ENCODE measurements at places on chromosomes 4 and X.

DNA sequence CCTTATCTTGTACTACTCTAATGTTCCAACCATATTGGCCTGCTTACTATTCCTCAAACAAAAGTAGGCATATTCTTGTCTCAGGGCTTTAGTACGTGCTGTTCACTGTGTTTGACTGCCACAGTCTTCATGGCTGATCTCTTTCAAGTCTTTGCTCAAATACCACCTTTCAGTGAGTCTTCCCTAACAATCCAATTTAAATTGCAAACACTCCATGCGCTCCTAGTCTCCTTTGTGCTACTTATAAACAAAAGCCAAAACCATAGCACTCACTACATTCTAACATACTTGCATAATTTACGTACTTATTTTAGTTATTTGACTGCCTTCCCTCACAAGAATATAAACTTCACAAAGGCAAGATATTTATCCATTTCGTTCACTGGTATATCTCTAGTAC lies 1.7 kb upstream of the ART3 start:
- no peak for DNase-seq

DNA sequence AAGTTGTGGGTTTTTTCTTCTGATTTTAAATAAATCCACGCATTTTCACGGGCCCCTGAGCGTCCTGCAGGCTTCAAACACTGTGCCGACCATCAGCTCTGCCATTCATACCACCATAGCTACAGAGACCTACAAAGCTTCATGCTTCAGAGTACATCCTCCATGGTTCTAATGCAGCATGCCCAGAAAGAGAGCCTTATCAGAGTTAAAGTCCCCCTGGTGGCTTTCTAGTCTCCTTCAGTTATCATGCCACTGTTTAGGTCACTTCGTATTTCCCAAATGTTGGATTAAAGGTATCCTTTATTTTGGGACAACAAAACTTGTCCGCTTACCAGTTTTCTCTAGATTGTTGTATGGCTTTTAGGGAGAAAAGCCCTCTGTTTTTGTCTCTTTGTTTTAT lies 66.7 kb upstream of the VCX2 start:
- no peak for DNase-seq

- no peak for DNase-seq
Measured at GRCh38 chr4:25065932-25066590, 35.3 kb upstream of the LGI2 start.

DNA sequence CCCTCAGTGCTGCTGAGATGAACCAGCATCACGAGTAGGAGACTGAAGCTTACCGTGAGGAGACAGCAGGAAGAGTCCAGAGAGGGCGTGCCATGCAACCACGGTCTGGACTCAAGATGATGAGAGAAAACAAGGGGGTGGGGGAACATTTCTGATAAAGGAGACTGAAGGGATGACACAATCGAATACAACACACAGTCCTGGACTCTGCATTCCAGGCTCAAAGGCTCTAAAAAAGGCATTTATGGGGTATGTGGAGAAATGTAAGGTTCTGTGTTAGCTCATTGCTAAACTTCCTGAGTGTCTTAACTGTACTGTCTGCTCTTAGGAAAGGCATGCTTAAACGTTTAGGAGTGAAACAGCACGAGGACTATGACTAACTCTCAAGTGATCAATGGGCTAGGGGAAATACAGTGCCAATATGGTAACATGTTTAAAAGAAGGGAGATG lies 20.6 kb upstream of the IRAK1 start:
- DNase-seq = no peak

DNA sequence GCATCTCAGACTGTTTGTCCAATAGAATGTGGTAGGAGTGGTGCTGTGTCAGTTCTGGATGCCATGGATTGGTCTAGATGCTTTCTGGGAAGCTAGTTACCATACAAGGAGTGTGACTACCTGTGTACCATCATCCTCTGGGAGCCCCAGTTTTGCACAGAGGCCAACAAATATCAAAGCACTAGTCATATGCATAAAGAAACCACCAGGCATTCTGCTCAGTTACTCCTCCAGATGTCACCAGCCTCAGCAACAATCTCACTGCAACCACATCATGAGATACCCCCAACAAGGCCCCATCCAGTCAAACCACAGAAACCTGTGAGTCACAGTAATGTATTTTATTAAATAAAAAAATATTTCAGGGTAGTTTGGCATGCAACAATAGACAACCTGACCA lies 435.8 kb upstream of the CPEB2 start:
- DNase-seq = no peak

DNA sequence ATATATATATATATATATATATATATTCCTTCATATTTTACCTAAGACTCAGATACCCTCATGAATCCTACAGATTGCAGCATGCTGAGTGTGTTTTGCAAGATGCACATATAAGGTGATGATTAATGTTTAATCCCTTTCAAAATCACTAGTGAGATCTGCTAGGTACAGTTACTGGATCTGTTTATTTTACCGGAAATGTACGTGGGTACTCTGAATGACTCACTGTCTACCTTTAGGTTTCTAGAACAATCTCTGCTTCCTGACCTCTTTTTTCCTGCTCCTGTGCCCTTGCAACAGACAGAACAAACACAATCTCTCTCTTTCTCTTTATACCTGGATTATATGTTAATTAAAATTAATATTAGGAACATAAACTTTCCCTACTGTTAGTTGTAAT lies 379.6 kb downstream of the FAM133A start:
- DNase-seq = no peak

DNA sequence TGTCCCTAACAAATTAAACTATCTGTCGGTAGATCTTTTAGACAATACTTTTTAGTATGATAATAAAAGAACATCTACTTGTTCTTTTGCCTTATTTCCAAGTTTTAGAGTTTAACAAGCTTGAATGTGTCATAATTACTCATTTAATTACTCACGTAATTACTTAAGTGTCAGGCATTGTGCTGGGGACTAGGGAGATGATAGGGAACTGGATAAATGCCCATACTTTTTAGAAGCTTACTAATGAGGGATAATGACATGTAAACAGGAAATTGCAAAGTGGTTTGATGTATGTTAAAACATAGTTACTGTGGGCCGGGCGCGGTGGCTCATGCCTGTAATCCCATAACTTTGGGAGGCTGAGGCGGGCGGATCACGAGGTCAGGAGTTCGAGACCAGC lies 158.3 kb downstream of the DMD start:
- DNase-seq = no peak

GRCh38 chr4:159150821-159151390 lies 48.0 kb downstream of the RAPGEF2 start:
- DNase-seq = no peak

GRCh38 chrX:17674601-17675000 lies 62.7 kb upstream of the SCML1 start:
- DNase-seq = no peak

- DNase-seq = no peak
Measured at GRCh38 chrX:39883666-39884065, 214.1 kb downstream of the BCOR start.

GRCh38 chrX:118271775-118272174 lies 74.1 kb upstream of the WDR44 start:
- no peak for DNase-seq

DNA sequence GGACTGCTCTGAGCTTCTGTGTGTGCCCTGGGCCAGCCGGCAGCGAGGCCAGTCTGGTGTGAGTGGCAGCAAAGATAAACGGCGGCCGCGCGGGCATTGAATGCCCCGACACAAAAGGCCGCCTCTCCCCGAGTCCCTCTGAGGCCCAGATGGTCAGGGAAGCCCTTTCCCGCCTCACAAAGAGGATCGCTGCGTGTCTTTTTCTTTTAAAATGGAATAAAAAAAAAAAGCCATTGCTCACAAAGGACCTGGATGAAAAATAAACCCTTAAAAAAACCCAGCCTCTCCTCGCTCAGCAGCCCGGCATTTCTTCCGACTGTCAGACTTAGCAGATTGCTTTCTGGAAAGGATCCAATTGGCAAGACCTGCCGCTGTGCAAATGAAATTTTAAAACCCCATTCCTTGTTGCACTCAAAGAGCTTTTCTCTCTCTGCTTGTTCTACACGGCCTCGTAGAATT lies 578.7 kb downstream of the BCOR start:
- no peak for DNase-seq

GRCh38 chr4:82848706-82849105 lies 42.2 kb downstream of the SEC31A start:
- no peak for DNase-seq

All from stimulated activated CD8-positive, alpha-beta memory T cell treated with anti-CD3 and anti-CD28 coated beads, Interleukin-7, amount 100 ng/mL, for 24 hours (primary cell).